Hindlimb muscle (tissue), 1 donor: ENCODE measurements at places on chromosomes 1 and 21. TPM values are rescaled to one million over a fixed set of nuclear protein-coding genes. Genes with fewer than 3 reads are reported as not detected.

- no peak for DNase-seq
These were observed 37.2 kb downstream of the PDE9A start for GRCh38 chr21:42690586-42690985.

DNA sequence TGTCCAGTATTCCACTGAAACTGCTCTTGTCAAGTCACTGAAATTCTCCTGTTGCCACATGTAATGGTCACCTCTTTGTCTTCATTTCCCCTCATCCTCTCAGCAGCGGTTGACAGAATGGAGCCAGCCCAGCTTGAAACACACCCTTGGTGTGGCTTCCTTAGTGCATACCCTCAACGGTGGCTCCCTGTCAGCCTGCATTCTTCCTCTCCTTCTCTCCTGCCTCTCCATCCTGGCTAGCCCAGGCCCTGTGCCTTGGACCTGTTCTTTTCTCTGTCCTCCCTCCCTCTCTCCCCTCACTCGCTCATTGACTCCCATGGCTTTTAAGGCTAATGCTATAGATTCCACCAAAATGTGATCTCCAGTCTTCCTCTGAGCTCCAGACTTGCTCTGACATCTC lies 3.7 kb downstream of the FCMR start:
- no peak for DNase-seq

DNA sequence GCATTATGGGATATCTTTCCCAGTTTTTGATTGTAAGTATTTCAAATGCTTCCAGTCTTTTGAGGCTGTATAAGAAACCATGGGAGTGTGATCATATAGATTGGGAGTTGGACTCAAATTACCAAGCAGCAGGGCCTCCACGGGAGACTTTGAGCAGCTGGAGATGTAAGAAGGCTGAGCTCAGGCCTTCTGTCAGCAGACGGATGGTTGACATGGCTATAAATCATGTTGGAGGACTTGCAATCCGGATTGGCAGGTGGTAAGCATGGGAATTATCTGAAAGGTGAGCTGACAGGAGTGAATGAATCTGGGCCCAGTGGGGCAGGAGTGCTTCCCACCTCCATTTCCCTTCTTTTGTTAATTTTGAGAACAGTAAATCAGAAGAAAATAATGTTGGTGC lies 83.2 kb upstream of the PPM1J start:
- no peak for DNase-seq

The SAMD11 gene
- polyA plus RNA-seq, result 2.7 TPM

DNA sequence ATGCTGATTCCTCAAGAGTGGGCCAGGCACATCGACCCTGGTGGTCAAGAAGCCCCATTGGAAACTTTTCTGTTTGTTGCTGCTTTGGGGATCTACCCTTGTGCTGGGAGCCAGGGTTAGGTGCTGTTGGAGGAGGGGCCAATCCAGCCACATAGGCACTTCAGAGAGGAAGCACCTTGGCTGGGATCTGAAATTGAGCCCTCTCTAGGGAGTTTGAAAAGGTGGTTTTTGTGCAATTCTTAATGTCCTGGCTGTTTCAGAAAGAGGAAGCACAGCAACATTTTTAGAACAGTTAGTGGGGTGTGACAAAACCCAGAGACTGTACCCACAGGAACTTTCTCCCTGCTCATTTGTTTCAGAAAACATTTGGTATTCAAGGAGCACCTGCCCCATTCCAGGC lies 17.2 kb upstream of the BEND5 start:
- no peak for DNase-seq

DNA sequence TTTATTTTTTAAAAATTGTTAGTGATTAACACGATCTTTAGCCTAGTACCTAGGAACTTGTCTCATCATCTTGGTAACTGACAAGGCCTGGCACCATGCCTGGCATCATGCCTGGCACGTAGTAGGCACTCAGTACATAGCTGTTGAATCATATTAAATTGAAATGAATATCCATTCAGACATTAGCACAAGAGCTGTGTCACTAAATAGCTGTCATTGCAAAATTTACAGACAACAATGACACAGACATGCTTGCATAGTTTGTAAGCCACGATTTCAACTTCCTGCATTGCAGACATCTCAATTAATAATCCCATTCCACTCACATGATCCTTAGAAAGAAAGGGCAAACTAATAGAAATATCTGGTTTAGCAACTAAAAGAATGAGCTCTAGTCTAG lies 15.4 kb upstream of the PHACTR4 start:
- no peak for DNase-seq

DNA sequence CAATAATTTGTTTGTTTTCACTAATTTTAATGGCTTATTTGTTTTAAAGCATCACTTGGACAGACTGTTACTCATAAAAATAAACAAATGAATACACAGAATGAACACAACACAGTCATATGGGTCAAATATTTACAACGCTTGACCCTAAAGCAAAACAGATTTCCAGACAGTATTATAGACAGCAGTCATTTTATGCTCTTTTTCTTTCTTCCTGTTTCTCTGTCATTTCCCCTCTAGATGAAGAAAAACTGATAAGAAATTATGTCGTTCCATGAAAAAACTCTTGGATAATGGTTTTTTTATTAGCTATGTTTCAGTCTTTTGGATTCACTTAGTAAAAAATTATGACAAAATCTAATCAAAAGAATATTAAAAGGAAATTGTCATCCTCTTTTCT lies 297.3 kb upstream of the NEGR1 start:
- DNase-seq, result no peak

- DNase-seq, result no peak
These were observed 45.3 kb upstream of the MAN1A2 start for GRCh38 chr1:117321680-117322609.

The AGT gene
- polyA plus RNA-seq, result 17.9 TPM
